RWPE1 (cell line): ENCODE measurements at places on chromosomes 2 and 18.

GRCh38 chr2:168530982-168531622 is 75.0 kb downstream of the CERS6 start:
- DNase-seq: no peak

DNA sequence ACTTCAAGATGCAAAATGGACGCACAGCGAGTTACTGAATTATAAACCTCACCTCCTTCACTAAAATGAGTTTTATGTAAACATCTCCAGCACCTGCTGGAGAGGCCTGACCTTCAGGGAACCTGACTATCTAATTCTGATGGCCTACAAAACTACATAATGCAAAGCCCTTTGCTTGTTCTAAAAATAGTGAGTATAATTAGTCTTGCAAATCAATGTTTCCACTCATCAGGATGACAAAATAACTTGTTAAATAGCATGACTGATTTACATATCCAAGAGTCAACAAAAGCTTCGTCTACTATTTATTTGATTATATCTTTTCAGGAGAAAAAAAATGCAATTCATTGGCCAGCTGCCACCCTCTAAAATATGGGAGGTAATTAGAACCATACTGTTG is 326.3 kb upstream of the MC4R start:
- DNase-seq: no peak

DNA sequence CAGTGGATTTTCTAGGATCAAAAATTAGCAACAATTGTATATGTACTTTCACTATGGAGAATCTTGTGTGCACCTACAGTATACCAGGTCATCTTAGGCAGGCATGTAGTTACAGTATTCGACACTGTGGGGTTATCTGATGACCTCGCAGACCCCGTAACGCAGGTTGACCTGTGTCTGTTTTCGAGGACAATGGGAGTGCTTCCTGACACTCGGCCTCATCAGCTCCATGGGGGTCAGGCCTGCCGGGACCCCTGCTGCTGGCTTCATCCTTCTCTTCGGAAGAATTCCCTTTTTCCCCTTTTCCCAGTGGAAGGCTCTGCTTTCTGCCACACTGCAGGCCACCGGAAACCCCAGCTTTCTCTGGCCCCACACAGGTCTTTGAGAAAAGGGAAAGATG is 102.8 kb upstream of the TMEM18 start:
- no peak for DNase-seq

DNA sequence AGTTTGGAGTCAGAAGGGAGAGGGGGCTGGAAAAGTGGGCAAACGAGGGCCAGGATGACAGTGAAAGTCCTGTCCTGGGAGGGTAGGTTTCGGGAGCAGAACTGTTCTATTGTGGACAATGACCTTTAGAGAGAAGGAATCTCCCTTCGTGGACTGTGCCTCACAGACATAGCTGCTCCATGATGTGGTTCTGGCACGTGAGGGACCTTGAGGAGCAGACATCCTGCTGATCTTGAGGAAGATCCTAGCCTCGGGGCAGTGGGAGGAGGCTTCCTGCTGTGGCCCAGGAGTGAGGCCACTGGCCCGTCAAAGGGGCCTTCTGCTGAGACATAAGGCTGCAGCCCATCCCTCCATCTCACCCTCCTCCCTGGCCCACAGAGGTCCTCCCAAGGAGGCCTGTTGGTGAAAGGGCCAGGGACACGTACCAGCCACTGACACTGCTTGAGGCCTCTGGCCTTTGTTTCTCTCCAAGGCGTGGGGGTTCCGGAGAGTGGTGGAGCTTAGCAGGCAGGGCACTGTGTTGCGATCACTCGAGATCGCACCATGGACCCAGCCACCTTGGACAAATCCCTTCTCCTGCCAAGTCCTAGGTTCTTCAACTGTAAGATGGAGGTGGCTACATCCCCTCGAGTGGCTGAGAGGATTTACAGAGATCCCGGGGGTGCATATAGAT is 167.2 kb downstream of the CELF4 start:
- DNase-seq: no peak

GRCh38 chr2:110114831-110115255 is 779 bp downstream of the MALL start:
- DNase-seq: no peak

DNA sequence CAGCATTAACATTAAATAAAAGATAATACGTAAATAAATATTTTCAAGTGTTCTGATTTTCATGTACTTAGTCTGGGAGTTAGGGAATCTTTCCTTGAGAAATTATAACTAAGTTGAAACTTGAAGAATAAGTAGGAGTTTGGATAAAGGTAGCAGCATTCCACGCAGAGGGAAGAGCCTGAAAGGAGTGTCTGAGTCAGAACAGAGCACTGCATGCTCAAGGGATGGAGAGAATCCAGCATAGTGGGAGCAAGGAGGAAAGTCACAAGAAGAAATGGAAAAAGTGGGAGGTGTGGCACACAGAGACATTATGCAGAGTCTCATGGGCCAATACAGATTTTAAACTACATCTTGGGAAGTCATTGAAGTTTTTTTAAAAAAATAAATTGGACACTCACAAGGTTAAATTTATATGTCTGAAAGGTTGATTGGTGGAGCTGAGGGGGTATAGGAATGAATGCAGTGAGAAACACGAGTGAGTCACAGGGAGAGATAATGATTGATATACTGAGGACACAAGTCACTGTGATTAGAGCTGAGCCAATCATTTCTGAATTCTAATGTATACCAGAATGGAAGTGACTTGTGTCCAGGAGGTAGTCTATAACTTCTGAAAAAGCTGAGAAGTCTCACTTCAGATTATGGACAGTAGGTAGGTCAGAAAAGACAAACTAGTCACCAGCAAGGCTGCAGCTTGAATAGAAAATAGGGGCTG is 66.9 kb downstream of the ICOS start:
- no peak for DNase-seq

DNA sequence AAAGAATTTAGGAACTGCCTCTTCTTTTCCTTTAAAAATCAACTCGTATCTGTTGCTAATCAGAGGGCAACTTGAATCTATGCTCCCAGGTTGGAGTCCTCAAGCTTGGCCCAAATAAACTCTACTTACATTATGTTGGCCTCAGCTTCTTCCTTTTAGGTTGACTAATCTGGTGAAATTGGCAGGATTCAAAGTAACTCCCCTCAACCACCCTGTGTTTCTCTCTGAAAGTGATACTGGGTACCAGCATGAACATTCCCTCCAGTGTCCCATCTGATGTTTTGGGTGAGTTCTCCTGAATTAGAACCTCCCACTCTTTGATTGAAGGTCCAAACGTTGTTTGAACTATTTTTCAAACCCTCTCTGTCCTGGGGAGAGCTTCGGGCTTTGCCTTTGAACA is 41.3 kb upstream of the MSH6 start:
- no peak for DNase-seq

DNA sequence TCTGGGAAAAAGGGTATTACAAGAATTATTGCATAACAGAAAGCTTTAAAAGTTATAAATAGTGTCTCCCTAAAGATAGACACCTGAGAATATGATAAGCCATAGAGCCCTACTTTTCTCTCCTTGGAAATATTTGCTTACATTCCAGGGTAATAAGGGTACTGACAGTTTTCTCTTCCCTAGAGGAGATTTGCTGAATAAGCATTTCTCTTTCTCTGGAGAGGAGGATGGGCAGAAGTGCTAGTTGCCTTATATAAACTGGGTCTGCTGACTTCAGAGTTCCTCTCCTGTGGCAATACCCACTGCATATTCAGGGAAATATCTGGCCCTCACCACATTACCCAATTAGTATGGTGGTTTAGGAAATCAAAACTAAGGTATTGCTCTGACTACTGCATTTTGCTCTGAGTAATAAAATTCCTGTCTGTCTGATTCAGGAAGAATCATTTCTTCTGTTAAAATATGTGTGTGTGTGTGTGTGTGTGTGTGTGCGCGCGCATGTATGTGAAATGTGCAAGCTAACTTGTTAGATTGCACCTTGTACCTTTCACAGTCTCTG is 1391.3 kb downstream of the DSC3 start:
- DNase-seq: peak; percentile 1

DNA sequence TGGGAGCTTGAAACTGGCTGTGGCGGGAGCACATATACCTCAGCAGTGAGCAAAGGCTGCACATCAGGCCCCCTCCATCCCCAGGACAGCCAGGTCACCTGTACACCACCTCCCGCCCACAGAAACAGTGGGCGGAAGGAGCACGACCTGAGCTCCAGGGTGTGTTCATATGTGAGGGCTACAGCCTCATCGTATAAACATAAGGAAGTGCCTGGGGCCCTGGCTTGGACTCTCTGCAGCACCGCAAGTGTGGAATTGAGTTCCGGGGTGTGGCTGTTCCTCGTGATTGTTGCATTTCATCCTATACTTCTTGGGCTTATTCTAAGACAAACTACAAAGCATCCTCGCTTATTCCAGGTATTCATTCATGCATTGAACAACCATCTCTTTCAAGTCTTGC is 60.1 kb upstream of the TPO start:
- no peak for DNase-seq

- DNase-seq: no peak
These were observed 19.0 kb upstream of the CXCR4 start for GRCh38 chr2:136136931-136137330.

DNA sequence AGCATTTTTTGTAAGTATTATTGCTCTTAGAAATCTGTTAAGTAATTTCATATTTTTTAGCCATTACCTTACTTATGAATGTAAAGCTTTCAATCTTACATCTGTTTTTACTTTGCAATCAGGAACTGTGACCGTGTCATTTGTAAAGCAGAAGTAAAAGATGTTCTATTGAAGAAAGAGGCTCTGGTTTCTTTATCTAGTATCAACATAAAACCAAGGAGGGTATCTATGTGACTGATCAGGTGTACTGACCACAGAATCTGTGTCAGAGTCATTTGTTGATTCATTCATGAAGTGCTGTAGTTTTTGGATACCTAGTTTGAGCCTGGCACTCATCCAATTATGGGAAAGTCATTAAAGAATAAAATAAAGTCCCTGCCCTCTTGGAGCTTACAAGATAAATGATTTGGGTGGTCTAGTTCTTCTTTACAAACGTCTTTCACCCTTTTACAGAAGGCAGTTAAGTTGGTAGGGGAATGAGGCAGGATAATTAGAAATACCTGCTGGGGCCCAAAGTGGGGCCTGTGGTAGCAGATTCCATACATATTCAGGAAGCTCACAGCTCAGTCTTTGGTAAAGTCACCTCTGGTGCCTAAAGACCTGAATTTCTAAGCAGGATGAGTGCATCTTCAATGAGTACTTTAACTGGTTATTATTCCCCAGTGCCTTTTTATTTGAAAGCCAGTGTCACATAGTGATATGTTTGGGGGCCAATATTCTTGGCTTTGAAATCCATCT is 260.6 kb upstream of the NT5C1B start:
- DNase-seq: no peak
